ENCODE measurements at places on chromosomes 6 and 20. TPM values are rescaled to one million over a fixed set of nuclear protein-coding genes. Genes with fewer than 3 reads are reported as not detected.

The CLIC5 gene
- 209 TPM for polyA plus RNA-seq

The IYD gene
- polyA plus RNA-seq: 4.0 TPM

The MANEA gene
- 28.1 TPM for polyA plus RNA-seq

The RALY gene
- polyA plus RNA-seq: 144 TPM

The ADGRB3 gene
- 5.9 TPM for polyA plus RNA-seq

The HLA-DOB gene
- 0.32 TPM for polyA plus RNA-seq

The WTAP gene
- polyA plus RNA-seq: 154 TPM

The MEI4 gene
- polyA plus RNA-seq: 2.1 TPM

DNA sequence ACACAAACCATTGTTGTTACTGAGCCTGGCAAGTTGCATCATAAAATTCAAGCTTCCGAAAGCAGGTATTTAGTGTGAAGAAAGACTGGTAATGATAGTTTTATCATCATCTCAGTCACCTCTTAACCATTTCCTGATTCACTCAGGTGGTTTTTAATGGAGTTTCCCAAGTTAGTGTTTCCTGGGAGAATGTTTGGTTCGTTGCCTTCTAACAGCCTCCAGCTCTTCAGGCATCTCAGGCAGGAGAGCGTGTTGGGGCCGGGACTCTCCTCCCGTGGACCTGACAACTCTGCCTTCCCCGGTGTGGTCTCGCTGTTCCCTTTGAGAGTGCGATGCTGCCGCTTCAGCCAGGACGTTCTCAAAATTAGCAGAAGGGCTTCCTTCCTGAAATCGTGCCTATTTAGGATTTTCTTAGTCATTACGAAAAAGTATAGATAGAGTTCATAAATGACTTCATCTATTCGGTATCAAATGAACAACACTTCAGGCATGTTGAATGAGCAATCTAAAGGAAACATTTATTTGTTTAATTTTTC, 105.0 kb upstream of the QKI start:
- DNase-seq: no peak

GRCh38 chr20:3027987-3028386, 15.4 kb upstream of the GNRH2 start:
- DNase-seq: no peak

GRCh38 chr6:38281126-38281525, 358.6 kb downstream of the BTBD9 start:
- DNase-seq: no peak

GRCh38 chr20:9348747-9349146, 165.6 kb upstream of the LAMP5 start:
- no peak for DNase-seq

GRCh38 chr6:53246924-53247323, 98.3 kb upstream of the GCM1 start:
- DNase-seq: no peak

- DNase-seq: peak; percentile 81
Observed at GRCh38 chr20:47857569-47858464, 72.5 kb upstream of the SULF2 start.

- no peak for DNase-seq
Observed at GRCh38 chr6:100506651-100507050, 41.9 kb upstream of the SIM1 start.

DNA sequence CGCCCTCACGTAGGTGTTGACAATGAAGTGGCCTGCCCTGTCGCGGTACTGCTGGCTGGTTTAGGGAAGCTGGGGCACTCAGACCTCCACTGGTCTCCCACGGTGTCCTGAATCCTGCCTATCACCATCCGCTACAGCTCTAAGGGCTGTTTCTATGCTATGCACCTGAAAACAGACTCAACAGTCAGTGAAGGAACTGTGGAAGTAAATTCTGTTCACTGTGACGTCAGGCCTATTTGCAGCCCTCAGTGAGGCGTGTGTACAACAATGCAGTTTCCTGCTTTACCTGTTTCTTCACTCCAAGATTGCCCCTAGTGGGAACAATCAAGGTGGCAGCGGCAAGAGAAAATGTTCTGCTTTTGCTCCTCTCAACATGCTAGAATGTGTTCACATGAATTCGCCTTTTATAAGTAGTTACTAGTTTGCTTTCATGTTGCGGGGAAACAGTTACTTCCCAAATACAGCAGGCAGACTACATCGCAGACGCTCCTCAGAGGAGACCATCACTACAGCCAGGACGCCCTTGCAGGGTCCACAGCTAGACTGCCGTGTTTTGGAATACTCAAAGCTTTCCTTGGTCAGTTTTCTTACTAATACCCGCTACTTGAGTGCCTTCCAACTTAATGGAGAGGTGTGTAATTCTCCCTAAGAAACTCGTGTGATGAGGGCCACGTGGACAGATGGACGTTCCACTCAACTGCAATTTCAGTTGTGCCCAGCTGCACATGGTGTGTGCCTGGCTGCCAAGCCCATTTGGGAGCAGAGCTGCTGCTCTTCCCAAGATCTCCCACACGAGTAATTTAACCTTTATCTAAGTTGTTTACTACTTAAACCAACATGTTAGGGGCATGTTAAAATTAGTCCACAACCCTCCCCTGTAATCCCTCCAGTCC, 25.4 kb downstream of the DIDO1 start:
- no peak for DNase-seq

Measured in left kidney (tissue), 8 donors.